ENCODE measurements at places on chromosomes 1 and 21.

DNA sequence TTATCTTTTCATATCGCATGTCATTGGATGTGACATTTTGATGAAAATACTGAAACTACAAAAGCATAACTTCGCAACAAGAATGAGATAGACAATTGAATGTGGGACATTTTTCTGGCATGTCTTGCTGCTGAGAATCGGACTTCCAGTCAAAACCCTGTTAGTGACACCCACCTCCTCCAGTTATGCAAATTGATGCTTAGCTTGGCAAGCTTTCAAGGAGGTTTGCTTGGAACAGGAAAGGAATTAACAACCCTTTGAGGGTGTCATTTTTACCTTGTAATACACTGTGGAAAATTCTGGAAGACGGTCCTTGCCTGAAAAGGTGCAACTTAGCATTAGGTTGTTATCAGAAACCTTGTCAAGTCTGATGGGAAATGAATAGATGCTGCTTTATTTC lies 38.8 kb upstream of the FAM3B start:
- DNase-seq: no peak

DNA sequence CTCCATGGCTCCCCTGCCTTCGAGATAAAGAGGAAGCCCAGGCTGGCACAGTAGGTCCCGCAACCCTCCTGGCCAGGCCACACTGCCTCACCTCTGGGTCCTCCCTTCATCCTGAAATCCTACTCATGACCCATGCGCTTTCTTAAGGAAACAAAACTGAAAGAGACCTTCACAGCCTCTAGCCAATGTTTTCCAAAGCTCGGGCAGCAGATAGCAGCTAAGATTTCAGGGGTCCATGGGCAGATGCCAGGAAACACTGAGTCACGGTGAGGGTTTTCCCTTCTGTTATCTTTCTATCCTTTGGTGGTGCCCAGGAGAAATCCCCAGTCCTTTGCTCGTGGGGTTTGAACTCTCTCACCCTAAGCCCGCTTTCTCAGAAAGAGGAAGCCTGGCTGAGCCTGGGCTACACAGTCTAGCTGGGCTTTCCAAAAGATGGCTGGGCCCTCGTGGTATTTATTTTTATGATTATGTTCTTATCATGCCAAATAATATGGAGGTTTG lies 26.6 kb downstream of the TTC39A start:
- DNase-seq: no peak

DNA sequence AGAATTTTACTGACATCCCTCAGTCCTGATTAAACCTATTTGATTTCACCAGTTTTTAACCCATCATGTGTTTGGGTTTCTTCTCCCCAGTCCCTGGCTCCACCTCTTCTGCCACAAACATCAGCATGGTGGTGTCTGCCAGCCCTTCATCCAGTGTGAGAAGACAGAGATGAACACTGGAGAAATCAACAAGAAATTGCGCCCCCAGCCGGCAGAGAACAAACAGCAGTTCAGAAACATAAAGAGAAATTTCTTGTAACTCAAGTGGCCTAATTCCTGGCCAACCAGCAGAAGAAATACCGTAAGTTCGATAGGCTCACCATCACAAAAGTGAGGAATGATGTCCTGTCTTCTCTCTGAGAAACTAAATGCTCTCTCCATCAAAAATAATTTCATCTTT lies 18.3 kb downstream of the S100A11 start:
- DNase-seq: no peak

DNA sequence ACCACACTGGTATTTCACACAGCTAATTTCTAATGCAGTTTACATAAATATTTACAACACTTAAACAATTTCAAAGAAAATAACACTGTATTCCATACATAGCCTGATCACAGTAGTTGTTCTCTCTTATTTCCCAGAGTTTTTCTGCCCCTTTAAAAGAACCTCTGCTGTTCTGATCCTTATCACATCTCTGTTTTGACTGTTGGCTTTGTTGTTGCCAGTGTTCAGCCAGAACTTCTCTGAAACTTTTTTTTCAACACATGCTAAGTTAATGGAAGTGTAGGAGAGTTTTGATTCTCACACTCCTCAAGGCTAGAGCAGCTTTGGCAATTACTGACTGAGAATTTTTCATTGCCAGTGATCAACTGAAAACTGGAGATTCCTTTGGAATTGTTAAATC lies 11.1 kb downstream of the SELE start:
- no peak for DNase-seq

DNA sequence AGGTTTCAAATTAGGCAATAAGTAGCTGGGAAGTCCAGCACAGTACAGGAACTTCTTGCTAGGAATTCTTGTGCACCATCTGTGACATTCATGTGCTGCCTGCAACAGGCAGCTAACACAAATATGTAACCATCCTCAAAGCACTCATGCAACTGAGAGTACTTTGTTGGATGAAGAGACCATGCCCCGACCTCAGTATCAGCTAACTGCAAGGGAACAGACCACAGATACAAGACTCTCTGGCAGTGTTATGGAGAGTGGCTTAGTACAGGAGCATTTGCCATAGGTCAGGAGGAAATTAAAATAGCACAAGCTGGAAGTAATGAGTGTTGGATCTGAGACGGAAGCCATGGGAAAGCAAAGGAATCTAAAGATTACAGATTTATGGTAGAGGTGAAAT lies 123.6 kb downstream of the LRRC53 start:
- no peak for DNase-seq

GRCh38 chr21:45994759-45995685 lies 13.5 kb downstream of the COL6A1 start:
- no peak for DNase-seq

- DNase-seq: no peak
Observed at GRCh38 chr1:229155472-229155871, 115.4 kb upstream of the RAB4A start.

GRCh38 chr1:119737040-119737682 lies 25.4 kb downstream of the PHGDH start:
- DNase-seq: no peak

DNA sequence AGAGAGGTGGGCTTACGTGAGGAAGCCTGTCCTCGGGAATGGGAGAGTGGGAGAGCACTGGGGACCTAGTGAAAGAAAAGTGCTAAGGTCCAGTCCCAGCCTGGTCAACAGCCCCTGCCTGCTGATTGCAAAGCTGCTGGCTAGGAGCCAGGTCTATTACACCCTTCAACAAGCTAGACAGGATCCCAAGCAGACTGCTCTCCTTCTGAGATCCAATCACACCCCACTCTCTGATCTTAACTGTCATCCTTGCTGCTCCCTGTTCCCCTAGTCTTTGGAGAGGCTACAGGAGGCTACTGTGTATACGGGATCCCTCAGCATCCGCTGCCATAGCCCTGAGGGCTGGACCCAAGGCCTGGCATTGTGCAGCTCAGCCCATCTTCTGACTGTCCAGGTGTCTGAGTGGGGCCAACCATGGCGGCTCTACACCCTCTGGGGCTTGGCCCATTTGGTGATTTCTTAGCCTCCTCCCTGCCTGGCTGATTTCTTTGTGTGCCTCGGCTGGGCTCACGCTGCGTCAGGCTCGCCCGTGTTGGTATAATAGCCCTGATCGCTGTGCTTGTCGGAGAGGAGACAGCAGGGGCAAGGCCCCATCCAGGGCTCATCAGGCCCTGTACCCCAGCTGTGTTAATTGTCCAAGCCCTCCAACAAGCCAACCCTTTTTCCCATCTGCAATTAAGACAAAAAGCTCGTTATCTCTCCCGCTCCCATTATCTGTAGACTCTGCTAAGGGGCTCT lies 43.9 kb downstream of the NAV1 start:
- DNase-seq: peak; percentile 48

DNA sequence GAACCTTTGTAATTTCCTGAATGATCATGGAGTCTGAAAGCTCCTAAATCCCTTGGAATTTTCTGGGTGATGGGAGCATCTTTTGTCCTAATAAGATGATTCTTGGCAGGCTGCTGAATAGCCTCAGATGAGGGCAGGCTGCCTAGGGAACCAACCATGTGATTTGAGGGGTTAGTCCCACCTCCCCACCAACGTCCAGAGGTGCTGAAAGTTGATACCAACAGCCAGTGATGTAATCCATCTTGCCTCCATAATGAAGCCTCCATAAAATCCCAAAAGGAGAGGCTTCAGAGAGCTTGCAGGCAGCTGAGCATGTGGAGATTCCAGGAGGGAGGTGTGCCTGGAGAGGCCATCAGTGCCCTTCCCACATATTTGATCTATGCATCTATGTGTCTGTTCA lies 43.7 kb downstream of the GTF2B start:
- no peak for DNase-seq

DNA sequence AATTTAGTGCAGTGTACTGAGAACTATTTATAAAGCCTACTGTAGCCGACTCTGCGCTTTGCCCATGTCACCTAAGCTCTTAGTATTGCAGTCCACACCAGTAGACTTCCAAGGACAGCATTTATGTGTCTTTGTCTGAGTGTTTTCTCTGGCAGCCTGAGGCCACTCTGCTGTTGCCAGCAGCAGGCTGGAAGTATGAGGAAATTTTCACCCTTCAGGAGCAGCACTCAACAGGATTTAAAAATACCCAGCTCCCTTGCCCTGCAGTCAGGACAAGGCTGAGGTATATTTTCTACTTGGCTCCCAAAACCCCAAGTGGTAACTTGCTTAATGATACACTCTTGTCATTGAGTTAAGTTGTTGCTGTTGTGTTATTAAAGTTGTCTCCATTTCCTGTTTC lies 230.1 kb downstream of the SRGAP2C start:
- no peak for DNase-seq

DNA sequence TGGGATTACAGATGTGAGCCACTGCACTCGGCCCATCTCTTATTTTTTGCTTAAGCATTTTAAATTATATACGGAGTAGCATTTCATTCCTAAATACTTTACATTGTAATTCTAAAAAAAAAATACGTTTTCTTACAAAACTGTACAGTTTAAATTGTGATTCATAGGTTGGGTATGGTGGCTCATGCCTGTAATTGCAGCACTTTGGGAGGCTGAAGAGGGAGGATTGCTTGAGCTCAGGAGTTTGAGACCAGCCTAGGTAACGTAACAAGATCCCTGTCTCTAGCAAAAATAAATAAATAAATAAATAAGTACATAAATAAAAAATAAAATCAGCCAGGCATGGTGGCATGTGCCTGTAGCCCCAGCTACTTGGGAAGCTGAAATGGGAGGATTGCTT lies 24.6 kb downstream of the TBCE start:
- no peak for DNase-seq

- DNase-seq: no peak
Observed at GRCh38 chr1:5645929-5646328, 346.3 kb downstream of the NPHP4 start.

DNA sequence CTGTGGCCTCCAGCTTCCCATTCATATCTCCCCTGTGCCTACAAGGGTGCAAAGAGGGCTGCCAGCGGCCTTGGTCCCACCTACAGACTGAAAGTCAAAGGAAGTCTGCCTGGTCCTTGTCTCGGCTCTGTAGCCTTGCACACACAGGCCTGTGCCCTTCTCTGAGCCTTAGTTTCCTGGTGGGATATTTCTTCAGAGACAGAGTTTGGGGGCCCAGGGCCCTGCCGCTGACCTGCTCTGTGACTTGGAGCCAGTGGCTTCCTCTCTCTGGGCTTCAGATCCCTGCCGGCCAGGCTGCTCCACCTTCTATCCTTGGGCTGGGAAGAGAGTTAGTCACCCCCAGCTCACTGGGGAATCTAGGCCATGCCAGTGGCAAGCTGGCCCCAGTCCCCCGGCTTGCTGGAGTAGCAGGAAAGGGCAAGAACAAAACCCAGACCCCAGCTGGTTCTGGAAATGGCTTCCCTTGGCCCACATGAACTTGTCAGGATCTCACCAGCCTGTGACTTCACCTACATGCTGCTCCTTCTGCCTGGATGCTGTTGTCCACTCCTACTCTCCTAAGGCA lies 1.0 kb upstream of the TMEM61 start:
- no peak for DNase-seq

DNA sequence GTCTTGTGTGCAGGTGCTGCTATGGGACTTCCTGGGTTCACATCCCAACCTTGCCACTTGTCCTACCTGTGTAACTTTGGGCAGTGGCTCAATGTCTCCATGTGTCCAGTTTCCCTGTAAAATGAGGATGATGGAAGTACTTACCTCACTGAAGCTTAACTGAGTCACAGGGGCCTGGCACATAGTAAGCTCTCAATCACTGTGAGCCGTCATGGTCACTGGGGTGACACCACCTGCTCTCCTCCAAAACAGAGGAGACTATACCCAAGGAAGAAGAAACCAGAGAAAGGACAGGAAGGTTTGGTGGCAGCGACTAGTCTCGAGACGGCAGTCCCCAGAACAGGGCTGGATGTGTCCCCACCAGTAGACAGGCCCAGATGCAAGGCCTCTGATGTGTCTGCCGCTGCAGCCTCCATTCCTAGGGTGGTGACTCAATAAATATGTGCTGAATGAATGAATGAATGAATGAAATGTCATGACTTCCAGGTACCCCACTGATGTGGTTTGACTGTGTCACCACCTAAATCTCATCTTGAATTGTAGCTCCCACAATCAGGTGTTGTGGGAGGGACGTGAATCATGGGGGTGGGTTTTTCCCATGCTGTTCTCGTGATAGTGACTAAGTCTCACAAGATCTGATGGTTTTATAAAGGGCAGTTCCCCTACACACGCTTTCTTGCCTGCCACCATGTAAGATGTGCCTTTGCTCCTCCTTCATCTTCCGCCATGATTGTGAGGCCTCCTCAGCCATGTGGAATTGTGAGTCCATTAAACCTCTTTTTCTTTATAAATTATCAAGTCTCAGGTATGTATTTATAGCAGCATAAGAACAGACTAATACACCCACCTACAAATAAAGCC lies 13.0 kb upstream of the LRP8 start:
- no peak for DNase-seq

DNA sequence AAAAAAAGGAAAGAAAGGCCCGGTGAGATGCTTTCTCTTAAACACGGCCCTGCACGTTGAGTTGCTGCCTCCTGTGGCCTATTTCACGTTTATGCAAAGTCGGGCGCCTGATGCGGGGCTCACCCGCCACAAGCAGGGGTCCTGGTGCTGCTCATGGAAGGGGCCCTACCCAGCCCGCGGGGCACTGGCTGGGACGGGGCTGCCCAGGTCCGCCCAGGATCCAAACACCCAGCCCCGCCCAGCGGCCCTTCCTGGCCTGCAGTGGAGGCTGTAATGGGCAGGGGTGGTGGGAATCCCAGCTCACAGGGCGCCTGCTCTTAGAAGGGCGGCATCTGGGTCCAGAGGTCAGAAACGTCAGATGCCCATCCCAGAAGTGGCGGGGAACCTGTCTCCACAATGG lies 1.6 kb downstream of the COL6A2 start:
- no peak for DNase-seq

GRCh38 chr1:204746838-204747442 lies 61.4 kb upstream of the LRRN2 start:
- peak; percentile 37 for DNase-seq

GRCh38 chr1:71001624-71002023 lies 46.0 kb downstream of the PTGER3 start:
- DNase-seq: no peak

DNA sequence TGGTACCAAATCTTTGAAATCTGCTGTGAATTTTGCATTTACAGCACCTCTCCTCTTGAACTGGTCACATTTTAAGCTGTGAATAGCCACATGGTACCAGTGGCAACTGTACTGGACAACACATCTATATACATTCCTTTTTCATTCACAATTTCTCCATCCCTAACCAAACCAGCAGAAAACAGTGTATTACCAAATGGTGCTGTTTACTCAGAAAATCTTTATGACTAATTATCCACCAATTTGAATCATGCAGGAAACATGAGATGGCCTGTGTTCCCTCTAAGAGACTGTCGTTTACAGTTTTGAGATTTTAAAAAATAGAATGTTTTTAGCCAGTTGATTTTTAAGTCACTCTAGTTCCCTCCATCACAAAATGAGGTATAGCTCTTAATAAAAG lies 17.6 kb upstream of the CCT8 start:
- DNase-seq: no peak

GRCh38 chr1:64530969-64531692 lies 61.2 kb downstream of the CACHD1 start:
- no peak for DNase-seq

Measured in NCI-H1092 (cell line).